ENCODE measurements at places on chromosomes 7 and 10. TPM values are rescaled to one million over a fixed set of nuclear protein-coding genes. Genes with fewer than 3 reads are reported as not detected.

The H2BK1 gene
- total RNA-seq, result not detected

The TMEM270 gene
- not detected for total RNA-seq

The CYP2C9 gene
- total RNA-seq, result not detected

GRCh38 chr10:93680412-93681047 is 21.9 kb downstream of the FRA10AC1 start:
- DNase-seq, result no peak

DNA sequence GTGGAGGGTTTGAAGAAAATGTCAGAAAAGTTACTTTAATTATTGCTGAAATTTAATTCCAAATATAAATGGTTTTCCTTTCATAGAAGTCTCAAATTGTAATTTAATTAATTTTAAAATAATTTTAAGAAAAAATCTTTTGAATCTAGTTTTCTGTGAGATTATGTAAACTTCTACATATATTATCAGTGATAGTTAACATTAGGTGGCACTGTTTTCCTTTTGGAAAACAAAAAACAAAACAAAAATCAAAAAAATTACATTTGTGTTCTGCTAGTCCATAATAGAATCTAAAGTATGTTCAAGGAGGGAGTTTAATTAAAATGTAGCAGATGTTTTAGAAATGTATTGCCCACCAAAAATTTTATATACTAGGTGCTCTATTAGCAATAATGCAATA is 1456.7 kb downstream of the REEP3 start:
- no peak for DNase-seq

GRCh38 chr7:118082506-118082905 is 101.5 kb upstream of the LSM8 start:
- no peak for DNase-seq

DNA sequence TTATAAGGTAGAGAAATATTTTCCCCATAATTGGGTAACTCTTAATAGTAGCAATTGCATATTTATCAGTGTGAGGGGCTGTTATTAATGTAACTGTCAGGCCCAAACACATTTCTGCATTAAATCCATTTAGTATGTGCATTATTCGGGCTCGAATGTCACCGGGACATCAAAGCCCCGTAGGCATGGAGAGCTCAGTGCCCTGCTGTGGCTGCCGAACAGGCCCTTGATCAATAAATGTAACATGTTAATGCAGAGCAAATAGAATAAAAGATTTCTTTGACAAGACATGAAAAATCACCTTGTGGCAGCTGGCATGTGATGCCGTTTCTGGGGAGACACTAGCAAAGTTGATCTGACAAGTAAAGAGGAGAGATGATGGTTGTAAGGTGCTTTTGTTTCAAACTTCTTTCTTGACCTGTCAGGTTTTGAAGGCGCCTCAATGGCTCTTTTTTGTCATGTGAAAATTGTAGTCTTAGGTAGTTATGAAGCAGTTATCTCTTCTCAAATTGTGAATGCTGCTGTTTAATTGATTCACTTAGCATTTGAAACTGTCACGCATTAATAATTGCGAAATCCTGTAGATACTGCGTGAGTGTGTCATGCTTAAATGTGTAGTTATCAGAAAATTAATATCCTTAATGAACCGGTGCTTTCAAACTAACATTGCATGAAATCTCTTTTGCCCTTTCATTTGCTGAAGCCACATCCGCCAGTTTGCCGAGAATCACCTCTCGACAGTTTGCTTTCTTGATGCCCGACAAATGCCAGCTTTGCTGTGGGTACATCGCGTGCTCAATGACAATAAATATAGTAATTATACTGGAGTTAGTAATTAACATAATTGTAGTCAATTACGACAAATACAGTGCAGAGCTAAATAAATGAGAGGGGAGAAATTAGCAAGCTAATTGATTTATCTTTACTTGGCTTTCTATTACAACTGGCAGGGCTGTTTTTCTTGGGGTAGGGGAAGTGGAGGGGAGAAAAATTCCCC is 19.5 kb downstream of the LRMDA start:
- no peak for DNase-seq

DNA sequence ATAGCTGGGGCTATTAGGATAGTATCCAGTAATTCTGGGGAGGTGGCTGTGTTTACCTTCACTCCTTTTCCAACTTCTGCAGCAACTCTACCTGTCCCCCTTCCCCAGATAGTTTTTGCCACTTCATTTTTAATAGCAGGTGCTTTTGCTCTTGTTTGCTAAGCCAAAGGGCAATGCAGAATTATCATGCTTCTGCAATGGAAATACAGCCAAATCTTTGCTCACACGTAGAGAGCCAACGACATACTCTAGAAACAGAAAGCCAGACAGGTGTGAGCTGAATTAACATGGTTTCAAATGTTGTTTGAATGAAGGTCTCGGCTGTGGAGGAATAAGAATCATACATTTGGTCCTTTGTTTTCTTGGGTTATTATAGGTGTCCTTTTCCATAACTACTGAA is 14.4 kb downstream of the PLEKHS1 start:
- no peak for DNase-seq

DNA sequence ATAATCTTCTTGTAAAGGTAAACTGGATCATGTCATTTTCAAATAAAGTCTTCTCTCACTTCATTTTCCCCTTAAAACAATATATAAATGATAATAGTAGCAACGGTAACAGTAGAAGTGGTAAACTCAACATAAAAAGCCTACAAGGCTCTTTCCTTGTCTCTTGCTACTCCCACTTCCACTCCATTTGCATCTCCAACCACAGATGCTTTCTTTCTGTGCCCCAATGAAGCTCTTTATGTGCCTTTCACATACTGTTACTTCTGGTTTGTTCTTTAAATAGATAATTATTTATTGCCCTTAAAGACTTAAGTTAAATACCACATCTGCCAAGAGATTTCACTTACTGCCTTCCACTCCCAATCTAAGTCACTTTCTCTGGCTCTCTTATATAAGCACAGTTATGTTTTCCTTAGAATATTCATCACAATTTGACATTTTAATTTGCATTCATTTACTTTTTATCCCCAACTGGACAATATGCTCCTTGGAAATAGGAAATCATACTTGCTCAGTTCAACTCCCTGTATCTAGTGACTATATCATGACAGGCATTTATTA is 149.9 kb downstream of the CRPPA start:
- no peak for DNase-seq

DNA sequence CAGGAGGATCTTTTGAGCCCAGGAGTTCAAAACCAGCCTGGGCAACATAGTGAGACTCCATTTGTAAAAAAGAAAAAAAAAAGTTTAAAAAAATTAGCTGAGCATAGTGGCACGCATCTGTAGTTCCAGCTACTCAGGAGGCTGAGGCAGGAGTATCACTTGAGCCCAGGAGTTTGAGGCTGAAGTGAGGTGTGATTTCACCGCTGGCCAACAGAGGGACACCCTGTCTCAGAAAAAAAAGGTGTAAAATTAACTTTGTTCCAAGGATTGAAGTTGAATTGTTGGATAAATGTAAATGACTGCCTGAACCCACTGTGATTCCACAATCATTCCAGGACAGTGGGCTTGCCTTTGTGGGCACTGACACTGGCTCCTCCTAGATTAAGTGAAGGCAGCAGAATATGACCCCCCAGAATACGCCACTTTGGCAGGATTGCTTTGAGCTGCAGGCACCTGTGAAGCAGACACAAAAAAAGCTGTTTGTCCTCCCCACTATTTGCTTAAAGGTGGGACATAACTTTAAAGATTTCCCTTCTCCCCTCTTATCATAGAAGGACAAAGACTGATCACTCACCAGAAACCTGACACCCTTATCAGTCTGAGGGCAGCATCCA is 57.2 kb upstream of the FOXI2 start:
- DNase-seq, result no peak

DNA sequence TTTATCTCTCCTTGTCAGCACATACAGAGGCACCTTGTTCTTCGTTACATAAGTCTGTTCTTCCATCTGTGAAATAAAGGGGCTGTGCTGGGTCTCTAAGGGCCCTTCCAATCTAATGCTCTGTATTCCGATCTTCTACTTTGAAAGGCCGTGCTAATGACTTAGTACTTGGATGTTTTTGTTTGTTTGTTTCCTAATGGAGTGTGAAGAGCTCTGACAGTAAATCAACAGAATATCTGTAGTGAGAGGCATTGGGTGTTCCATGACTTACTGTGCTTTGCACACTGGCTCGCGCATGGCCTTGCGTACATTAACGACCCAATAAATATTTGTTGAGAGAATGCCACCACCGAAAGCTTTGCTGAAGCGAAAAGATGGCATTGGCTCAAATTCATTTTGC is 162.1 kb downstream of the CHN2 start:
- no peak for DNase-seq

DNA sequence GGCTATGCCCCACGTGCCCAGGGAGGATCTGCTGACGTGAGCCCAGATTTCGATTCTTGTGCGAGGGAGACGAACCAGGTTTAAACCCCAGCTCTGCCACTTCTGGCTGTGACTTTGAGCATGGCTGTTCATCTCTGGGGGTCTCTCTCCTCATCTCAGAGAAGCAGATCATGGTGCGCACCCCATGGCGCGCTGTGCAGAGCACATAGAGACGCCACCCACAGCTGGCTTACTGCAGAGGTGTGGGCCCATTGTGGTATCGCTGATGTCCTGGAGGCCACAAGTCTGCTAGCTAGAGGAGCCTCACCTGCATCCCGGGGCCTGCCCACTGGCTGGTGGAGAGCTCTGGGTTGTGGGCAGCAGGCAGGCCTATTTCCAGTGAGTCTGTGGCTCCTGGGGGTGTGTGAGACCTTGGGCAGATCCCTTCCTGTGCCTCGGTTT is 140.5 kb downstream of the LHPP start:
- DNase-seq, result no peak

DNA sequence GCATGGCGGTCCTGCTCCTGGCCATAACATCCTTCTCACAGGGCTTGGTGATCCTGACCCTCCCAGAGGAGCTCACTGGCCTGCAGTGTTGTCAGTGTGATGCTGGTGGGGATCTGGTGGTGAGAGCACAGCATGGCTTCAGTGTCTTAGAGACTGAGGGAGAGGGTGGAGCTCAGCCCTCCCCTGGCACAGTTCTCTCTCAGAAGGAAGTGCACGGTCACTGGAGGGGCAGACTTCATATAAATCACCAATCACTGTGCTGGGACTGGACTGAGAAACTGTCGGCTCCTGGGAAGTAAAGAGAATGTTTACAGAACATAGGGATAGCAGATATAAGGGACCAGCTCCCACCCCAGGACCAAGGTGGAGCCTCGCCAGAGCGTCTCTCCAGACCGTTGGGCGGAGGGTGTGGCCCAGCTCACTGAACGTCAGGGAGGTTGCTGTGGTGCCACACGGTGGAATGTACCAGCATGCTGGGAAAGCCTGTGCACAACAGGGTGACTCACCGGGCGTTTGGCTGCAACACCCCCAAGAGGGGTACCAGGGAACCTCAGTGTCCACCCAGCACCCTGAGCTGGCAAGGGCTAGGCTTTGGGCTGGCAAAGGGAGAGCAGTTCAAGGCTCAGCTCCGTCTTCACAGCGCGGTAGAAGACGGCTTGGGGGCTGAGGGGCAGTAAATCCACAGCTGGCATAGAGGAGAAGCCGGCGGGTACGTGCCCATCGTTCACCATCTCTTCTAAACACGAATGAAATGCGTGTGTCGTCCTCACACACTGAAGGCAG is 8.8 kb upstream of the GET4 start:
- DNase-seq, result peak; percentile 31

GRCh38 chr10:124341768-124342135 is 77.0 kb downstream of the OAT start:
- no peak for DNase-seq

- no peak for DNase-seq
These were observed 26.5 kb upstream of the TMEM229A start for GRCh38 chr7:124059375-124059774.

DNA sequence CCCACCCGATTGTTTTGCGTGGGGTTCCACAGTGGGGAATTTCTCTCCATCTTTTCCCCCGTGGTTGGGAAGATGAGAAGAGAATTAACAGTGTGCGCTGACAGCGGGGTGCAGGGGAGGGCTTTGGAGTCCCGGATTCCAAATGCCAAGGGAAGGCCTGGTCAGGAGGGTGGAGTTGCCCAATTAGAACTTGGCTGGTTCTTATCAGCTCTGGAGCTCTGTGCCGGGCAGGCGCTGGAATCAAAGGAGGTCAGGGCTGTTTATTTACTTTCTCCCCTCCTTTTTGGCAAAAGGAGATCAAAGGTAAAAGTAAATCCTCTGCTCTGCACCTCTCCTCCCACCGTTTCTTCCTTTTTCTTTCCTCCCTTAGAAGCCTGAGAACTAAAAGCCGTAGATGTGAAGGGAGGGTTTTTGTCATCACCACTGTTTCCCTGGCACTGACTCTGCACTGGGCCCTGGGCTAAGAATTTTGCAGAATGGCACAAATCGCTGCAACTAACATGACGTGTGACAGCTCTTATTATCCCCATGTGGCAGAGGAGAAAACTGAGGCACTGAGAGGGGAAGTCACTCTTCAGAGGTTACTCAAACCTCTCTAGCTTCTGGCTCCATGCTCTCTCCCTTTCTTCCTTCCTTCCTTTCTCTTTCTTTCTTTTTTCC is 95.2 kb upstream of the ZNF716 start:
- DNase-seq, result no peak

DNA sequence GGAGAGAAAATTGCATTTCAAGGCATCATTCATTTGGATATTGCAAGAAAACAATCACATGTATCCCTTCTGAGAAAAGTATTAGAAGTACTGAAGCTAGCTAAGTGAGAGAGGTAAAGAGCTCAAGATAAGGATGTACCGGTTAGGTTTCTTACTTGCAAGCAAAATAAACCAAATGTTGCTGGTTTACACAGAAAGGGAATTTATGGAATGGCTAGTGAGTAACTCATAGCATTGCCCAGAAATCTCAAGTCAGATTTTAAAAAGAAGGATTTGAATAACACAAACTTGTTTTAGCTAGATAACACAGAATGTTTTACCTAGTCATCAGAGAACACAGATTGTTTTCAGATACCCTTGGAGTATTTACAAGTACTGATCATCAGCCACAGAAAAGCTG is 30.6 kb downstream of the KLHL7 start:
- no peak for DNase-seq

- no peak for DNase-seq
These were observed 81.3 kb upstream of the CXCL12 start for GRCh38 chr10:44466236-44466635.

DNA sequence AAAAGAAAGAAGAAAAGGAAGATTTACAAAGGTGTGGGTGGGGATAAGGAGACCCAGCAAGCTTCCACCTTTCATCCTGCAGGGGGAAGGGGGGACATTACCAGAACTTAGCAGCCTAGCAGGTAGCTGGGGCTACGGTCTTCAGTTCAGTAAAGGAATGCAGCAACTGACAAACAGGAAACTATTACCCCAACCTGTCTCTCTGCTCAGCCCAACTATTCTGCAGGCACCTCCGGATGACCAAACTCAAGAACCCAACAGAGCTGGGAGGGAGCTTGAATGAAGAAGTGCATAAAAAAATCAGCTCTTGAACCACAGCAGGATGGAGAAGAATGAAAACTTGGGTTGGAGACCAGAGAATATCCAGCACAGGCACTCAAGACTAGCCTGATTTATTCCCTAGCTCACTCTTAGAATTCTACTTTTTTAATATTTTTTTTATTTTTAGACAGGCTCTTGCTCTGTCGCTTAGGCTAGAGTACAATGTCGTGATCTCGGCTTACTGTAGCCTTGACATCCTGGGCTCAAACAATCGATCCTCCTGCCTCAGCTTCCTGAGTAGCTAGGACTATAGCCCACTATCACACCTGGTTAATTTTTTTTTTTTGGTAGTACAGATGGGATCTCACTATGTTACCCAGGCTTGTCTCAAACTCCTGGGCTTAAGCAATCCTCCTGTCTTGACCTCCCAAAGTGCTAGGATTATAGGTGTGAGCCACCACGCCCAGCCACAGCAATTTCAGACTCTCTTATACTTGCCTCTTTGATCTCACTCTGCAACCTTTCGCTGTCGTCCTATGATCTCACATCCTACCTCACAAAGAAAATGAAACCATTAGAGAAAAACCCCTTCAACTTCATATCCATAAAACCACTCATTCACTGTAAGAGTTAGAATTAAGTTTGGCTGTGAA is 18.5 kb upstream of the C10orf67 start:
- DNase-seq, result no peak
